ENCODE measurements at places on chromosomes 16 and 17.

DNA sequence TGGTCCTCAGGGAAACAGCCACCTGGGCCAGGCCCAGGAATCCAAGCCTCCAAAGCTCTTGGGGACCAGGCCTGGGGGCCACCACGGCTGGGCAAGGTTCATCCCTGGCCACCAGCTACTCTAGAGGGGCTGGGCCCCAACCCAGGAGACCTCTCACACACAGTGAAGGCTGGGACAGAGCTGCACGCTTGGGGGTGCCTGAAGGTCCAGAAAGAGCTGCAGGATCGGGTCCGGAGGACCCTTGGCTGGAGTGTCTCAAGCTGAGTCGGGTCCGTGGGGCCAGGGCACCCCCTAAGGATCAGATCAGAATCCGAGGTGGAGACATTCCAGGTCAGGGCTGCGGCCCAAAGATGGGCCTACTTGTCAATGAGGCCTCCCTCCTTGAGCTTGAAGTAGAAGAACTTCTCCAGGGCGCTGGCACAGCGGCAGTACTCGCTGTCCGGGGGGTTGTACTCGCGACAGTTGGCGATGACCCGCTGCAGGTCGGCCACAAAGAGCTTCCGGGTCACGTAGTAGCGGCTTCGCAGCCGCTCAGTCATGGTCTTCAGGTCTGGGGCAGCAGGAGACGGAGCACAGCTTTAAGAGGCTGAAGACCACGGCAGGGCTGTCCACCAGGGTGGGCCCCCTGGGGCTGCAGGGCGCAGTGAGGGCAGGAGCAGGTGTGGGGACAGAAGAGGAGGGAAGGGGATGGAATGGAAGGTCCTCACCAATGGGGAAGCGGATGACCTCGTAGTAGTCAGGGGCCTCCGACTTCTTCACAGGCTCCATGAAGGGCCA is 967 bp upstream of the DHX58 start:
- DNase-seq = no peak

DNA sequence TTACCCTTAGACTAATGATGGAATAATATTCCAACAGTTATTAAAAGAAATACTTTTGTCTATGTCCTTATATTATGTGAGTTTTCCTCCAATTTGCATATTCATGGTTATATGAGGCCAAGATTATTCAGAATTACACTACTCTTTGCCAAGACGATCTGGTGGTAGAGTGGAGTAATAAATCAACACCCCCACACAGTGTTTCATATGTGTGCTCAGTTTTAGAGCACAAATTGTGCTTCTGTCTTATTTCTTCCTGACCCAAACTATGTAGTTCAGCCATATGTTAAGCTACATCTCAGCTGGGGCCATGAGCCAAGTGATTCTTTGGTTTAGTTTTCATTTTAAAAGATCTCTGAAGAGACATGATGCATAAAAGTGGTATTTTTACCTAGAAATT is 26.9 kb upstream of the PPM1E start:
- no peak for DNase-seq

GRCh38 chr17:74332017-74332650 is 6.1 kb downstream of the KIF19 start:
- no peak for DNase-seq

DNA sequence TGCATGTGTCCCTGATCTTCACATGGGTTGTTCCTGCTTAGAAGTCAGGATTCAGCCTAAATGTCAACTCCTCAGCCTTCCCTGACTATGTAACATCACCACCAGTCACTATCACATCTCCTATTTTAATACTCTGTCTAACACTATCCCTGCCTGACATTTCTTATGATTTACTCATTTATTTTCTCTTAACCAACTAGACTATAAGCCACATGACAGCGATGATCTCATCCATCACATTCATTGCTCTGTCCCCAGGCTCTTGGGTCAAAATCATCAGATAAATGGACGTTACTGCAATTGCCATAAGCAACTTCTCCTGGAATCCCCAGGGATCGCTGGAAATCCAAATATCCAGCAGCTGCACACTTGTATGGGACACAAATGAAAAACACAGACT is 15.7 kb downstream of the CDRT4 start:
- no peak for DNase-seq
